Stimulated activated CD4-positive, alpha-beta T cell treated with anti-CD3 and anti-CD28 coated beads, Interleukin-15, amount 100 ng/mL, for 1 hour (primary cell): ENCODE measurements at places on chromosomes 4 and X.

DNA sequence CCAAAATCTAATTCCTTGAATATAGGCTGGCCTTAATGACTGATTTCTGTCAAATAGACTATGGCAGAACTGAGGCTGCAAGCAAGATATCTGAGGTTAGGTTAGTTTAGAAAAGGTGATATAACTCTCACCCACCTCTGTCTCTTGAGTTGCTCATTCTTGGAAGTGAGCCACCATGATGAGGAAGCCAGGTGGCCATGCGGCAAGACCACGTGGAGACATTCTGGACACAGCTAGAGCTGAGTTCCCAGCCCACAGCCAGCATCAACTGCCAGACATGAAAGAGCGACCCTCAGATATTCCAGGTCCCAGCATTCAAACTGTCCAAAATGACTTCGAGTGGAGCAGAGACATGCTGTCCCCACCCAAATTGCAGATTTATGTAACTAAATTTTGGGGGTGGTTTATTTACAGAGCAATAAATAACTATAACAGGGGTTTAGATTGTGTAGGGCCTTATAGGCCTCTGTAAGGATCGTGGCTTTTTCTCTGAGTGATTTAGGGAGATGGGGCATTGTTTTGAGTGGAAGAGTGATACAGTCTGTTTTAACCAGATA is 33.7 kb downstream of the USP53 start:
- DNase-seq, result no peak

DNA sequence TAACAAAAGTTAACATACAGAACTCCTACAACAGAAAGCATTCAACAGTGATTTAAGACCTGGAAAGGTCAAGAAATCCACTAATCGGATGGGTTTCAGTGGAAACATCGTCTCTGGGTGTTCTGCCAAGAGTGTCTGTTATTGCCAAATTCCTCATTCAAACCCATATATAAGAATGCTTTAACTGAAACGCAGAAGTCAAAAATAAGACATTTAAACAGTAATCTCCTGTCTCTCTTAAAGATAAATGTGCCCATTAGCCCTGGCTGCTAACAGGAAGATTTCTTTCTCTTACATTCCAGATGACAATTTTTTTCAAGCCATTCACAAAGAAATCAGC is 31.5 kb downstream of the DCTD start:
- no peak for DNase-seq

DNA sequence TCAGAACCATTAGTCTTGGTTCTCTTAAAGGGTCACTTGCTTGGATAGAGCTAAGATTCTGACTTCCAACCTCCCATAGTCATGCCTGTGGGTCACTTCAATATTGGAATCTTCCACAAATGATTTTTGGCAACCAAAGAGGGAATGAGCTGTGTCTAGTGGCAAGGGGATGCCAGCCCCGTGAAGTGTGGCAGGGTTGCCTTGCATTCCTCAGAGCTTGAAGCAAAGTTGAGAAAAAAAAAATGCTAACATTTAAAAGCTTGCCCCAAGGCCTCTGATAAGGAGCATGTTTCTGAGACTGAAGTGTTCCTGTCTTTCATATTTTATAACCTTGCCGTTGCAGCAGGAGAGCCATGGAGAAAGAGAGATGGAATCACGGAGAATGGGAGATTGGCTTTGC is 120.2 kb downstream of the PAPSS1 start:
- DNase-seq, result no peak

DNA sequence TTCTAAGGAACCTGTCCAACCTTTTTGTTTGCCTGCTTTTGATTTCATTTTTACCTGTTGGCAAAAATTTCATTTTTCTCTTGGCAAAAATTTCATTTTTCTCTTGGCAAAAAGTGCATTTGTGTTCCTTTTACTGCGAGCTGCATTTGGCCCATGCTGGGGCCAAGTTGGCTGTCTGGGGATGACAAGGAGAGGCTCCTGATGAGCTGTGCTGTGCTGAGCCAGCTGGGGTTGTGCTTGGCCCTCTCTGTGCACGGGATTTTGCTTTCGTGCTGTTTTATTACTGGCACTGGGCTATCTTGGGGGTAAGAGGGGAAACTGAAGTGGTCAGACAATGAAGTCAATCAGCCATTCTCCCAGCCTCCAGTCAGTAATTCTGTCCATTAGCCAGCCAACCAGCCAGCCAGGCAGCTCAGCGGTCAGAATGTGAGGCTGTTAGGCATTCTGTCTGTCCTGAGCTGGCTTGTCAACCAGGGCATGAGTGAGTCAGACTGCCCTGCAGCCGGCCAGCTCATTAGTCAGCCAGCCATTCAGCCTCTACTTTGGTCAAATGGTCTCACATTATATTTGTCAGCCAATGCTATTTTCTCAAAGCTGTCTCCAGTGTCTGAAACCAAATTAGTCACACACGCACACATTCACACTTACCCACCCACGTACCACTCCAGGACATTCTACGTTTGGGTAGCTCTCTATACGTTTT is 56.9 kb upstream of the PRPS1 start:
- no peak for DNase-seq

- no peak for DNase-seq
Measured at GRCh38 chrX:13598877-13599276, 29.5 kb downstream of the EGFL6 start.

DNA sequence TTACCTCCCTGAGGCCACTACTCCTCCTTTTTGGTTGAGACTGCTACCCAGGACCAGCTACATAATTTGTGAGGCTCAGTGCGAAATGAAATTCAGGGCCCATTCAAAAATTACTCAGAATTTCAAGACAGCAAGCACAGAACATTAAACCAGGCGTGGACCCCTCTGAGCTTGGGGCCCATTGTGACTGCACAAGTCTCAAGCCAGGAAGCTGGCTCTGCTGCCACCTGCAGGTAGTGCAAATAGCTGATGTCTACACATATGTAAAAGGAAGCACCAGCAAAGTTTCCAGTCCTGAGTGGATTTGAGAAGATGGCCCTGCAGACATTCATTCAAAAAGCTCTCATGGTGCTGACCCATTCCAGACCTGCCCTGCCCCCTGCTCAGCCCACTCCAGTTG is 213.4 kb upstream of the LNX1 start:
- no peak for DNase-seq

DNA sequence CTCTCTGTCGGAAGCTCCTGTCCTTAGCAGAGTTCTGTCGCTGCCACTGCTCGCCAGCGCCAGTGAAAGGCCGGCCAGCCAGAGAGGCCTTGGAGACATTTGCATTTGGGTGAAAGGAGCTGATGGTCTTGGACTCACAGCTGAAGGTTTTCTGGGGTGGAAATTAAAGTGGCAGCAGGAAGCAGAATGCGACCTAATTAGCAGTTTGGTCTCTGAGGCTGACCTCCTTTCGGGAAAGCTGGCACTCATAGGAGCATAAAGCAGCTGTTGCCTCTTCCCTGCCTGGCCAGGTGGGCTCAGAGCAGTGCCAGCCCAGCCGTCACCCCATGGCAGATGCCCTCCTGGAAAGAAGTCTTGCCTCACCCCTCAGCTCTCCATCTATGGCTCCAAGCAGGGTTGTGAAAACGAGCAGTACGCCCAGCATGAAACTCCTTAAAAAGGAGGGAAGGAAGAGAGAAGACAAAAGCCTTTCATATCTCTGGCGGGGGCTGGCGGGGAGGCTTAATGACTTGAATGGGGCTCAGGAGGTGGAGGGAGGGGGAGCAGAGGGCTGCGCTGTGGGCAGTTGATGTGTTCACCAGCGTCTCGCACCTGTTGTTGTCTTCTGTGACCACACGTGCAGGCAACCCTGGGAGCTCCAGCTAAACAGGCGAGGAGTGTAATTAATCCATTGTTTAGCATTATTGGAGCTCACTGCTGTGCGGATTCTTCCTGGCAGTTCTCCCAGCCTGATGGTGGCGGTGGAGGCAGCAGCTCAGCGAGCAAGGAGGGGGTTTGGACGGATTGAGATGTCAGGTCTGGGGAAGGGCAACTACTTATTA is 264.0 kb downstream of the MID1IP1 start:
- DNase-seq, result no peak

DNA sequence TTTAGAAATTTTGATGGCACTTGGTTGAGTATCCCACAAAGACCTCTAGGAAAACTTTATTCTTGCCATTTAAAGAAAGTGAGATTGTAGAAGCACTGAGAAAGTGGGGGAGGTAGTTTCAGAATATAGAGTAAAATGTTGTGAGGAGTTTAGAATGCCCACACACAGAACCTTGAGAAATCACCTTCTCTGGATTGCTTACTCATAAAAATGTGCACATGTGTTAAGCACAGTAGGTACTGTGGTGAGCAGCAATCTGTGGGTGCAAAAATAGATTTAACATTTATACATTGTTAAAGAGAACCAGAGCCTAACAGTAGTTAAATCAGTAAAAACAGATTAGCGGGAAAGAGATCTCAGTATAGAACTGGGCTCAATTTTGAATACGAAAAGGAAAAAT is 201.2 kb upstream of the NWD2 start:
- DNase-seq, result no peak

DNA sequence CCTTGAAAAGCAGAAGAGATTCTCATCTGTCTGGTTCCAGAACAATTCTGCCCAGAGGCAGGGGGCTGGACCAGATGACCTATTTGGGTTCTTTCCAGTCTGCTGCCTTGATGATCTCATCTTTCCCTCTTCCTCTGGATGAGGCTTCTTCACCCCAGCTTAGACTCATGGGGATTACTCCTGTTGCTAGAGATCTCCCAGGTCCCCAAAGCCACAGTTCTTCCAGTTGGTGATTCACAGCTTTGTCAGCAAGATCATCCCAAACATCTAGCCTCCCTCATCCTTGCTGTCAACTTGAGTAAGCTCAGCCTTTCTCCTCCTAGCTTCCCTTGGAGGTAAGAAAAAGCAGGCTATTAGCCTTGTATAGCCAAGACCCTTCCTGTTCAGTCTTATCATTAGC is 64.2 kb upstream of the PJA1 start:
- DNase-seq, result no peak

GRCh38 chrX:31099536-31100090 is 27.8 kb upstream of the FTHL17 start:
- DNase-seq, result no peak

GRCh38 chrX:10884246-10884645 is 226.9 kb upstream of the HCCS start:
- DNase-seq, result no peak

DNA sequence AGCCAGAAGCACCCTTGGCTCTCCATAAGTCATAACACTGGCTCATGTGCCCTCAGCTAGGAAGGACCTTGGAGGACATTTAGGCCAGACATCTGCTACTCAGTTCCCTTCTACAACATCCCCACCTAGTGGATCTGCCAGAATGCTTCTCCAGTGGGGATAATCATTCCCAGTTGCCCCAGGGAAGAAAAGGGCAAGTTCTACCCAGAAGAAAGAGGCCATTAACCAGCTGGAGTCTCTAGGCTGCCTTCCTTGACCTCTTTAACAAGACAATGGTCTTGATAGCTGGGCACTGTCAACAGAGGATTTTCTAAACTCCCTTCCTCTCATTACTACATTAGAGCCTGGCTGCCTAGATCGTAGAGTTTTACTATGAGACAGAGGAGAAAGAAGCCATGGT is 42.0 kb downstream of the LGI2 start:
- no peak for DNase-seq

DNA sequence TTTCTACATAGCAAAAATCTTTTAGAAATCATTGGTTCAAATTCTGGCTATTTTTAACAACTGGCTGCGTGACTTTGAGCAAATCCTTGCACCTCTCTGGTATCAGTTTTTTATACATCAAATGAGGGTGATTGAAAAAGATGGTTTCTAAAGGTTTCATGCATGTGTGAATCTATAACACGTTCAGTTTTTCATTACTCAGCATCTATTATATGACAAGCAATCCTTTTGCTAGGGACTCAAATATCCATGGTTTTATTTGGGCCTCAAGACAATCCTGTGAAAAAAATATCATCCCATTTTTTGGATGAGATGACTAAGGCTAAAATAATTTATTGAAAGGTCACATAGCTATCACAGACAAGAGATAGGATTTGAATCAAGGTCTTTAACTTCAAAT is 884 bp downstream of the HEPH start:
- no peak for DNase-seq

DNA sequence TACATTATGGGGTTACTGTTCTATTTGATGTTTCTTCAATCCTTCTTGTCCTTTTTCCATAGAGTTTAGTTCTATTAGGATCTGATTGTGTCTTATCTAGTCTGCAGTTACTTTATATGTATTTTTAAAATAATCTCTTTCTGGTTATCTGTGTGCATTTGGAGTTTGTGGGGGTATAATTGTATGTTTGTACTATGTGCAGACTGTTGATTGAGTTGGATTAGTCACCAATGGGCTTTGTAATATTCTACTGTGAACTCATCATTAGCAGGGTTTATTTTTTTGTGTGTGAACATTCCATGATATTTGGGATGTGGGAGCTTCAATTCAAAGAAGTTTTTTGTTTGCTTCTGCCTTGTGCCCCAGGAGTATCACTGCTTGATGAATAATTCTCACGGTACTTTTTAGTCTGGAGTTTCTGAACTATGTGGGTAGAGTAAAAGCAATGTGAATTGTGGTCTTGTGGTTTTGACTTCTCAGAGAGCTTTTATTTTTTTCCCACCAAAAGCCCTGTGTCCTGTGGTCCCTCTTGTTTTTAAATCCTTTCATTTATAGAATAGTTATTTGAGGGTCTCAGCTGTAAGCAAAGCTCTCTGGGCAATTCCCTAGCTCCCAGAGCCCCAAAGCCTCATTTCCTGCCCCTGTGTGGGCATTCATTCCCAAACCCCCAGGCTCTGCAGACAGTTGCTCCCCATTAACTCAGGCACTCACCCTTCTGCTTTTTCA is 127.8 kb downstream of the PHKA2 start:
- DNase-seq, result no peak

DNA sequence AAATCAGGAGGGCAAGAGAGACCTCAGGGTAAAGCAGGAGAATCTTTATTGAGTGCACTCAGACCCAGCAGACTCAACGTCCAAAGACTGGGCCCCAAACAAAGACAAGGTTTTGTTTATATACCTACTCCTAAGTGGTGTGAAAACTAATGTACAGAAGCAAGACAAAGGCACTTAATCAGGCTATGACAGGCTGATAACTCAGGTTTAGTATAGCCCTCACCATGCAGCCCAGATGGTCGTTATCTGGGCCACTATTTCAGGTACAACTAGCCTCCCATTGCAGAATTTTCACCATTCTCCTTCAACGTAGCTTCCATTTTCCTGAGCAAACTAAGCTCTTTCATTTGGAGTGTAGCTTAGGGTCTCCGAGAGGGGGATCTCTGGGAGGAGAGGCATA is 36.9 kb downstream of the SULT1E1 start:
- DNase-seq, result no peak
